Effector CD4-positive, alpha-beta T cell (primary cell): ENCODE measurements at places on chromosomes 13 and 19.

DNA sequence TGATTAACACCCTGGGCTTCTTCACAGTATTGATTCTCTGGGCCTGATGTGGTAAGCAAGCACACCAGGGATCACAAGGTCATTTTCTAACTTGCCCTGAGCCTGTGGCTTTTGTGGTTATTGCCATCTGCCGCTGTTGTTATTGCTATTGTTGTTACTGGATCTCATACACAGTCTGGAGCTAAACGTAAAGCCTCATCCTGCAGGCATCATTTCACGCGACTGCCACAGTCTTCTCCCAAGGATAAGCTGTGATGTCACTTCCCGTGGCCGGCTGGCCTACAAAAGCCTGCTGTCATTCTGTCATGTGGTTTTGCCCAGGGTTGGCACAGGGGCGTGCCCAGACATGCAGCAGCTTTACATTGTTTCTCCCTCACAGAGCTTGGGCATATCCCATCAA lies 154.0 kb upstream of the GPR12 start:
- DNase-seq = no peak

GRCh38 chr13:59358014-59358413 lies 805.7 kb downstream of the DIAPH3 start:
- DNase-seq = no peak

DNA sequence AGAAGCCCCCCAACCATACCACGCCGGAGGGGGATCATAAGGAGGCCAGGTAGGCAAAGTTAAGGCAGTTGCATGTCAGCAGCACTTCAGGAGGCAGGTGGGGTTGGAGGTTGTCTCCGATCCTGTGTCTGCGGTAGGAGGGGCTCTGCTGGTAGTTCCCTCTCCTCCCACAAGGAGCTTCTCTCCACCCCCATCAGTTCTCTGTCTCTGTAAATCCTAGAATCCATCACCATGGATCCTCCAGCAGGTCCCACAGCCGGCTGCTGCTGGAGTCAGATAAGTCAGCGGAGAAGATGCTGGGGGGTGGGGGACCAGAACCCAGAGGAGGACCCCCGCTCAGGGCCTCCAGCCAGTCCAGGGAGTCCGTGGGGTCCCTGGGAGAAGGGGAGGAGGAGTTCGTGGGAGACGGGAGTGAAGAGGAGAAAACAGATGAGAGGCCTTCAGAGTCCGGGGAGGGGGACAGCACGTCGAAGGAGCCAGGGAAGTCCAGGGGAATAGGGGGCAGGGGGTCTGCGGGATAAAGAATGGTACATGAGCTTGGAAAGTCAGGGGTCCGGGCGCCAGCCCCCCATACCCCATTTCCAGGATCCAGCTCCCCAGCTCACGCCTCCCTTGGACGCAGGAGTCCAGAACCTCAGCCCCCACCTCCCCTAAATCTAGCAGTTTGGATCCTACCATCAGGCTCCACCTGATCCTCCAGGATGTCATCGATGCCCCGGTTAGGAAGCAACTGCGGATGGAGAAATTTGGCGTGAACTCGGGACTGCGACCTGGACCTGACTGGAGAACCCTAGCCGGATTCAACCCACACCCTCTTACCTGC lies 6.3 kb downstream of the MAMSTR start:
- no peak for DNase-seq

- DNase-seq = no peak
These were observed 12.2 kb downstream of the GTF2F2 start for GRCh38 chr13:45132369-45133064.

- no peak for DNase-seq
These were observed 166.8 kb downstream of the DCT start for GRCh38 chr13:94312511-94313216.
